ENCODE measurements at places on chromosomes 12 and 14.

- no peaks in the 10 kb centered on the region for H3K27me3 ChIP-seq
- no peaks in the 10 kb centered on the region for H3K4me1 ChIP-seq
- no peaks in the 10 kb centered on the region for H3K36me3 ChIP-seq
- DNase-seq, result no peak
- H3K4me3 ChIP-seq, result no peak overlapping the region
Observed at GRCh38 chr12:26848156-26848825, 15.3 kb upstream of the ITPR2 start.

- H3K27me3 ChIP-seq, result peaks cover 14% of the 10 kb centered on the region
- no peak overlapping the region for H3K27ac ChIP-seq
- no peaks in the 10 kb centered on the region for H3K36me3 ChIP-seq
- DNase-seq, result no peak
Observed at GRCh38 chr14:72094844-72095582, 162.8 kb downstream of the RGS6 start.

GRCh38 chr14:49766839-49767238, 1.1 kb upstream of the KLHDC2 start:
- H3K4me3 ChIP-seq, result peak overlapping the region; percentile 91
- peaks cover 27% of the 10 kb centered on the region for H3K4me1 ChIP-seq
- H3K27me3 ChIP-seq, result peaks cover 22% of the 10 kb centered on the region
- H3K36me3 ChIP-seq, result peaks cover 4% of the 10 kb centered on the region
- no peak for DNase-seq

GRCh38 chr12:101773650-101774162, 34.4 kb upstream of the SYCP3 start:
- H3K27me3 ChIP-seq, result no peaks in the 10 kb centered on the region
- peak overlapping the region; percentile 29 for H3K27ac ChIP-seq
- no peak overlapping the region for H3K4me3 ChIP-seq
- H3K4me1 ChIP-seq, result peaks cover 53% of the 10 kb centered on the region
- DNase-seq, result peak; percentile 76
- H3K36me3 ChIP-seq, result peaks cover 4% of the 10 kb centered on the region

DNA sequence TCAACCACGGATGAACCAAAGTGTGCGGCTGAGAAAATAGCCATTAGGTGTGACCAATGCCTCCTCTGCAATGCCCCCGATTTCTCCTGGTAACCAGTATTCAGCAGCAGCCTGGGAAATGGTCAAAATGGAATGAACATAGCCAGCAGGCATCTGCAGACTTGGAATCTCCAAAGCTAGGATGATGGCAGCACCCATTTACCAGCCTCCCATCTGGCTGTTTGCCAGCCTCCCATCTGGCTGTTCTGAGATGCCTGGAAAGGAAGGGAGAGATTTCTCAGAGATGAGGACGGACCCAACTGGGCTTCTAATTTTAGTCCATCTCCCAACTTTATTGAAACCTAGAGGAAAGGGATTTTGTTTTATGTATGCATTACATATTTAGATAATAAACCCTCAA, 16.2 kb downstream of the CLMN start:
- no peak overlapping the region for H3K4me3 ChIP-seq
- DNase-seq, result no peak
- peaks cover 4% of the 10 kb centered on the region for H3K4me1 ChIP-seq

DNA sequence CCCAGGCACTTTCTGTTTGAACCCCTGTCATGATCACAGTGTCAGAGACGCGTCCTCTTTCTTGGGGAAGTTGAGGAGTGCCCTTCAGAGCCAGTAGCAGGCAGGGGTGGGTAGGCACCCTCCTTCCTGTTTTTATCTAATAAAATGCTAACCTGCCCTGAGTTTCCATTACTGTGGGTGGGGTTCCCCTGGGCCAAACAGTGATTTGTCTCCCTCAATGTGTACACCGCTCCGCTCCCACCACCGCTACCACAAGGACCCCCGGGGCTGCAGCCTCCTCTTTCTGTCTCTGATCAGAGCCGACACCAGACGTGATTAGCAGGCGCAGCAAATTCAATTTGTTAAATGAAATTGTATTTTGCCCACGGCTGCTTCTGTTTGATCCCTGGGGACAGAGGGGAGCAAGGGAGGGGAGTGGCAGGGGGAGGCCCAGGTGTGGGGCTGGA, 5.1 kb downstream of the SHMT2 start:
- no peak overlapping the region for H3K4me3 ChIP-seq
- peaks cover 17% of the 10 kb centered on the region for H3K36me3 ChIP-seq
- H3K27me3 ChIP-seq, result peaks cover 18% of the 10 kb centered on the region
- H3K27ac ChIP-seq, result no peak overlapping the region
- peaks cover 40% of the 10 kb centered on the region for H3K4me1 ChIP-seq

DNA sequence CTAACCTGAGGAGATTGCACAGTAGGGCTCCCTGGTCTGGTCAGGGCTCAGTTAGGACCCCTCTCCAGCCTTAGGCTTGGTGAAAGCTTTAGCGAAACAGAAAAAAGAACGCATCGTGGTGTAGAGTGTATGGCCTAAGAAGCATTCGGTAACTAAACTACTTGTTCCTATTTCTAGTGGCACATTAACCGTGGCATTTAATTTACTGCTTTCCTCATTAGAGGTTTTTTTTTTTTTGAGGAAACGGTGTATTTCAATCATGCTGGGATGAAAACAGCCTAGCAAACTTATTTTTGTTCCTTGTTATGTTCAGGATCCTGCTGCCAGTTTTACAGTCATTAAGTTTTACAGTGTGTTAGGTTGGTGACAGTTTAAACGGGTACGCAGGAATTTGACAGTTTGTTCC, 518 bp upstream of the OSBPL8 start:
- no peaks in the 10 kb centered on the region for H3K36me3 ChIP-seq
- peak overlapping the region; percentile 91 for H3K27ac ChIP-seq
- H3K27me3 ChIP-seq, result peaks cover 5% of the 10 kb centered on the region
- peak overlapping the region; percentile 97 for H3K4me3 ChIP-seq

DNA sequence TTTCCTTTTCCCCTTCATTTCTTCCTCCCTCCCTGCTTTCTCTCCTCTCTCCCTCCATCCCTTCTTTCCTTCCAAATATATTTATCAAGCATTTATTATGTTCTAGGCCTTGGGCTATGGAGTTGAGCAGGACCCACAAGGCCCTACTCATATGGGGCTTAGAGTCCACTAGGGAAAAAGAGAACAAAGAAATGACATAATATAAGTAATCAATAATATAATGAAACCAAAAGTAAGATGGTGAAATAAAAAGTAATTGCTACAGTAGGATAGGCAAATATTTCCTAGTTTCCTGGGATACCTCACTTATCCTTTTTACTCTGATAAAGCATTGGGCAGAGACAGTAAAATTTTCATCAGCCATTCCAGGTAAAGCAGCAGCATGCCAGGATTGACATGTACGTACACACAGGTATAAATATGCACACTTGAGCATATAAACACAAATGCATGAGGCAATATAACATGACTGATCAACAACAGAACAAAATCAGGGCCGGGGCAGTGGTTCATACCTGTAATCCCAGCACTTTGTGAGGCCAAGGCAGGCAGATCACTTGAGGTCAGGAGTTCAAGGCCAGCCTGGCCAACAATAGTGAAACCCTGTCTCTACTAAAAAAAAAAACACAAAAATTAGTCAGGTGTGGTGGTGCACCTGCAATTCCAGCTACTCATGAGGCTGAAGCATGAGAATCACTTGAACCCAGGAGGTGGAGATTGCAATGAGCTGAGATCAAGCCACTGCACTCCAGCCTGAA, 35.5 kb upstream of the CSRP2 start:
- H3K27ac ChIP-seq, result no peak overlapping the region
- H3K4me1 ChIP-seq, result peaks cover 7% of the 10 kb centered on the region

GRCh38 chr12:113439606-113440030, 17.4 kb downstream of the SDSL start:
- no peaks in the 10 kb centered on the region for H3K27me3 ChIP-seq
- DNase-seq, result no peak
- H3K36me3 ChIP-seq, result no peaks in the 10 kb centered on the region

GRCh38 chr14:73757876-73758391, 43.8 kb upstream of the PNMA1 start:
- peak overlapping the region; percentile 88 for H3K4me3 ChIP-seq
- H3K27ac ChIP-seq, result peak overlapping the region; percentile 91
- no peak for DNase-seq
- peaks cover 48% of the 10 kb centered on the region for H3K27me3 ChIP-seq

Measured in immature natural killer cell (primary cell).